Caki2 (cell line): ENCODE measurements at places on chromosomes 12 and 14. TPM values are rescaled to one million over a fixed set of nuclear protein-coding genes. Genes with fewer than 3 reads are reported as not detected.

CCNT1 gene
- total RNA-seq: 21.8 and 21.9 TPM in 2 replicates

LMNTD1 gene
- total RNA-seq: 3.4 TPM in 1 of 2 replicates, not detected in the other

KRT6C gene
- total RNA-seq: not detected in 2 replicates

COCH gene
- total RNA-seq: 2.2 and 2.7 TPM in 2 replicates

SRRM4 gene
- not detected in 2 replicates for total RNA-seq

SERPINA1 gene
- total RNA-seq: 0.24 and 1.1 TPM in 2 replicates

SELPLG gene
- total RNA-seq: not detected in 2 replicates

CCND2 gene
- 0.03 TPM in 2 replicates for total RNA-seq

SYCP3 gene
- total RNA-seq: not detected in 2 replicates

ETNK1 gene
- total RNA-seq: 7.3 and 7.7 TPM in 2 replicates

TNFAIP2 gene
- 124 and 157 TPM in 2 replicates for total RNA-seq

MYF6 gene
- total RNA-seq: not detected in 2 replicates
